Tibial nerve (tissue), 4 donors: ENCODE measurements at places on chromosomes 3 and 15. TPM values are rescaled to one million over a fixed set of nuclear protein-coding genes. Genes with fewer than 3 reads are reported as not detected.

Gene UMPS
- 34.5 TPM for total RNA-seq

Gene VPS39
- 172 TPM for total RNA-seq

Gene NFKBIZ
- 91.0 TPM for total RNA-seq

Gene ARPIN
- total RNA-seq = 21.0 TPM

Gene COL6A5
- not detected for total RNA-seq

Gene CELSR3
- 1.5 TPM for total RNA-seq

Gene FOXB1
- total RNA-seq = not detected

DNA sequence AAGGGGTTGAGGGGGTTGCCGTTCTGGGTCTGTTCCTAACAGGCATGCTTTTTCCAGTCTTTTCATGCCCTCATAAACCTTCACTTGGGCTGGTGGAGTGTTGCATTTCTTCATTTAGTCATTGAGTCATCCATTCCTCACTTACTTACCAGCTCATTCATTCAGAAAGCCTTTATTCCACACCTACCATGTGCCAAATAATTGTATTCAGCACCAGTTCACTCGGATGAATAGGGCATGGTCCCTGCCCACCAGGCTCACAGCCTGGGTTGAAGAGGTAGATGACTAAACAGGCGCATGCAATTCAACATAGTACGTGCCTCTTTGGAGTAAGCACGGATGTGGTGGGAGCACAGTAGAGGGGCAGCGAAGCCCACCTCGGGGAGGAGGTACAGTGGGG lies 35.1 kb upstream of the THSD4 start:
- H3K4me3 ChIP-seq = no peak overlapping the region
- H3K4me1 ChIP-seq = peaks cover 6% of the 10 kb centered on the region
- H3K36me3 ChIP-seq = no peaks in the 10 kb centered on the region
- DNase-seq = no peak

DNA sequence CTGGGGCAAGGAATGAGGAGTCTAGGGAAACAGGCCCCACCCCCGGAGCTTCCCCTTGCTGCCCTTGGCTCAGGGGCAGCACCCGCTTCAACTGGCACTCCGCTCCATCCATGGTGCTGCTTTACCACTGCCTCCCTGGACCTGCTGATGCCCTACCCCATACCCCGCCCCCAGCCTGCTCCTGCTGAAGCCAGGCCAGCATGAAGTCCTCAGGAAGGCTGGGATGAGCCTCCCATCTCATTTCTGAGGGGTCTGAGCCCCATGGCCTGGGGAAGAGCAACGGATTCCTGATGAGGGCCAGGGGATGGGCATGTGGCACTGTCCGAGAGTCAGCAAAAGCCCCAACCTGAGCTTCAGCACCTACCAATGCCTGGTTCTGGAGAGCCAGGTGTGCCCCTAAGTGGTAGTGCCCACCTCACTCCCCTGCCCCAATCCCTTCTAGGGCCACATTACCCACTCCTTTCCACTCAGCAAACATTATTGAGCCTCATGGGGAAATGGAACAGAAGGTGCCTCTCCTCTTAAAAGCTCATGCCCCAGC lies 21.0 kb downstream of the SEC61A1 start:
- H3K27ac ChIP-seq = no peak overlapping the region
- DNase-seq = no peak
- H3K27me3 ChIP-seq = no peaks in the 10 kb centered on the region
- H3K4me1 ChIP-seq = no peaks in the 10 kb centered on the region
- H3K36me3 ChIP-seq = peaks cover 53% of the 10 kb centered on the region

GRCh38 chr3:12135029-12135657 lies 23.6 kb downstream of the TIMP4 start:
- no peak overlapping the region for H3K4me3 ChIP-seq
- H3K27me3 ChIP-seq = no peaks in the 10 kb centered on the region
- peak; percentile 65 for DNase-seq
- H3K4me1 ChIP-seq = no peaks in the 10 kb centered on the region

DNA sequence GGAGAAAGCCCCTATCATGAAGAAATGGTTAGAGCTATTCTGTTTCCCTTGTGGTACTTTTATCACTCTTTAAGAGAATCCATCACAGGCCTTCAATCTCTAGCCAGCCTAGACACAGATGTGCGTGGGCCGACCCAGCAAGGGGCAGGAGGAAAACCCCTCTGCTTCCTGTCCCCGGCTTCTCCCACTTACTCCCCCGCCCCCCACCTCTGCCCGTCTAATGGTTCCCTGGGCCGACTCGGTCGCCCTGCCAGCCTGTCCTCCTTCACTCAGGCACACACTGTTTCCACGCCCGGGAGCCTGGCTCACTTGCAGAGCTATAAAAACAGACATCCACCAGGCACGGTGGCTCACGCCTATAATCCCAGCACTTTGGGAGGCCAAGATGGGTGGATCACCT lies 58.3 kb upstream of the TFRC start:
- H3K27me3 ChIP-seq = no peaks in the 10 kb centered on the region
- no peak overlapping the region for H3K4me3 ChIP-seq
- no peak overlapping the region for H3K27ac ChIP-seq
- DNase-seq = no peak
- no peaks in the 10 kb centered on the region for H3K4me1 ChIP-seq

- H3K4me1 ChIP-seq = no peaks in the 10 kb centered on the region
- DNase-seq = no peak
- no peaks in the 10 kb centered on the region for H3K36me3 ChIP-seq
Measured at GRCh38 chr15:96177279-96177678, 153.2 kb upstream of the NR2F2 start.

GRCh38 chr15:68829068-68829467 lies 8.4 kb upstream of the ANP32A start:
- no peaks in the 10 kb centered on the region for H3K27me3 ChIP-seq
- H3K27ac ChIP-seq = no peak overlapping the region
- H3K4me3 ChIP-seq = no peak overlapping the region

- H3K4me3 ChIP-seq = no peak overlapping the region
- no peak overlapping the region for H3K27ac ChIP-seq
Measured at GRCh38 chr15:76056931-76057330, 2.9 kb upstream of the TMEM266 start.

DNA sequence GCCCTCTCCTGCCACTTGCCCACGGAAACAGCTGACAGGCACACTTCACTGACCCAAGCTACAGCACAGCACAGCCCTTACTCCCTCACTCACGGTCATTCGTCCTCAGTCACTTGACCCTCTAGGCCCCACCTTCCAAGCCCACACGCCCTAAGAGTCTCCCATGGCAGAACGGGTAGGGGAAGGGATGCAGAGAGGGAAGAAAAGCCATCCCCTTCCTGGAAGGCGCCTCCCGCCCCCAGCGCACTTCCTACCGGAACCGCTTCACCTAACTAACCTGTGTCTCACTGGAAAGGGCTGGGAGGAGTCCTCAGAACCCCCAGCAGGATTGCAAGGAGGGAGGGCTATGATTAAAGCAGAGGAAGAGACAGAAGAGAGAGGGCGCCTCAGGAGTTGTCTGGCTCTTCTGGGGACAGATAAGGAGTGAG lies 22.9 kb downstream of the EPHB3 start:
- no peak for DNase-seq
- H3K36me3 ChIP-seq = peaks cover 26% of the 10 kb centered on the region
- no peaks in the 10 kb centered on the region for H3K27me3 ChIP-seq
- H3K27ac ChIP-seq = peak overlapping the region; percentile 71
- H3K4me1 ChIP-seq = peaks cover 65% of the 10 kb centered on the region

- no peak overlapping the region for H3K4me3 ChIP-seq
- H3K27ac ChIP-seq = peak overlapping the region; percentile 96
- no peaks in the 10 kb centered on the region for H3K27me3 ChIP-seq
- DNase-seq = no peak
- no peaks in the 10 kb centered on the region for H3K4me1 ChIP-seq
Measured at GRCh38 chr3:50251220-50251619, 15.2 kb downstream of the GNAI2 start.

DNA sequence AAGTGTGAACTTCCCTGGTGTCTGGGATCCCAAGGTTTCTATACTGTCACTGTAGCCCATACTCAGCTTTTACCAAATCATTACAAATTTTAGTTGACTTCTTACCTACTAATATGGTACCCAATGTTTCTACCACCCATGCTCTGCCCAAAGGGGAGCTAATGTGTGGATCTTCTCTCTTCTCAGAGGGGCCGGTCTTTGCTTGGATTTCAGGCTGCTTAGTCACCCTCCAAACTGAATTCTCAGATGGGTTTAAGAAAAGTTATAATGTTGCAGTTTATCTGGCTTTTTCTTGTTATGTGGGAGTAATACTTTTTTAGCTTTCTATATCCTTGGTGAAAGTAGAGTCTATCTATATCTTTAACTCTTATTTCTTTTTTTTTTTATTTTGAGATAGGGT lies 67.1 kb upstream of the AKAP13 start:
- no peaks in the 10 kb centered on the region for H3K27me3 ChIP-seq
- H3K36me3 ChIP-seq = no peaks in the 10 kb centered on the region
- H3K27ac ChIP-seq = no peak overlapping the region
- H3K4me1 ChIP-seq = no peaks in the 10 kb centered on the region
- no peak for DNase-seq

DNA sequence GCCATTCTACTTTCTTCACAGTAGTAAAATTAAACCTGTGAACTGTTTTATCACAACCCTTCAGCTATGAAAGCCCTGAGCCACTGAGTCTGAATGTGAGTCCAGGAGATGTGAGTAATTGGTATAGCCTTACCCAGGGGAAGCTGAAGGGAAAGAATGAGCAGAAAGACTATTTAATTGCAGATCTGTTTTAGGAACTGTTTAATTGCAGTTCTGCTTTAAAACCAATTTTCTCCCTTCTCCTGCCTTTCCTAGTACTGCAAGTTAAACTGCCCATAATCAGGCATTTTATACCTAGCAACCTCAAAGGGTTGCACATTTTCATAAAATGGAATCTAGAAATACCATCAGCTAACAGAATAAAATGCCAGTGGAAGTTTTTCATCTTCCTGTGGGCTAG lies 476.7 kb downstream of the OCA2 start:
- H3K27ac ChIP-seq = no peak overlapping the region
- H3K27me3 ChIP-seq = no peaks in the 10 kb centered on the region
- H3K4me1 ChIP-seq = no peaks in the 10 kb centered on the region
- no peak overlapping the region for H3K4me3 ChIP-seq
- H3K36me3 ChIP-seq = no peaks in the 10 kb centered on the region
- no peak for DNase-seq

GRCh38 chr3:138786788-138787271 lies 47.9 kb downstream of the PIK3CB start:
- no peak for DNase-seq
- H3K27ac ChIP-seq = no peak overlapping the region
- H3K4me1 ChIP-seq = no peaks in the 10 kb centered on the region
- H3K4me3 ChIP-seq = no peak overlapping the region

DNA sequence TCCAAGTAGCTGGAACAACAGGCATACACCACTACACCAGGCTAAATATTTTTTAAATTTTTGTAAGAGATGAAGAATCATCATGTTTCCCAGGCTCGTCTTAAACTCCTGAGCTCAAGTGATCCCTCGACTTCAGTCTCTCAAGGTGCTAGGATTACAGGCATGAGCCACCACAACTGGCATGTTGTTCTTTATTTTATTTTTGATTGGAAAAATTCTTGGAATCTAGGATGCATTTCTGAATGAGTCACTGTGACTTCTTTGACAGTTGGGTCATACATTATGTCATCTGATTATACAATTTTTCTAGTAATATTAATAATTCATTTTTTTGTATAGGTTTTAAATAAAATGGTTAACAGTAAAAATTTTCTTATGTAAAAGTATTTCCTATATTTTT lies 870.2 kb downstream of the SI start:
- H3K27me3 ChIP-seq = no peaks in the 10 kb centered on the region
- H3K4me3 ChIP-seq = no peak overlapping the region
- DNase-seq = no peak

GRCh38 chr15:61530769-61531168 lies 301.7 kb upstream of the RORA start:
- DNase-seq = no peak
- no peak overlapping the region for H3K27ac ChIP-seq
- H3K36me3 ChIP-seq = no peaks in the 10 kb centered on the region
- H3K4me3 ChIP-seq = no peak overlapping the region

GRCh38 chr15:74505837-74506514 lies 35.0 kb upstream of the ARID3B start:
- H3K36me3 ChIP-seq = peaks cover 20% of the 10 kb centered on the region
- H3K4me3 ChIP-seq = no peak overlapping the region
- no peak for DNase-seq
